WTC11 (cell line): ENCODE measurements at places on chromosomes 6 and 20.

DNA sequence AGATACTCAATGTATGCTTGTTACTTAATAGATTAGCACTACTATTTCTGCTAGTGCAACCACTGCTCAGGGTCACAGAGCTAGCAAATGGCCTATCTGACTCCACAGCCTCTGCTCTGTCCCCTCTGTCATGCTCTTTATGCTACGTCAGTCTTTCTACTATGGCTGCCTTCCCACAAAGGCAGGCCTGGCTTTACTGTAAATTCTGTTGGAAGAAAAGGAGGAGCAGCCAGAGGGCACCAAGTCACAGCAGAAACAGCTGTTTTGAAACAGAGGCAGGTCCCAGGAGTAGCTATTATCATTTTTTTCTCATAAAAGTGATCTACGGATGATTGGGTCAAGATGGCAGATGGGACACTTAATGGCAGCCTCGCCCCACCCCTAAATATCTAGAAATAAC lies 10.0 kb upstream of the ELMO2 start:
- no peak for DNase-seq

DNA sequence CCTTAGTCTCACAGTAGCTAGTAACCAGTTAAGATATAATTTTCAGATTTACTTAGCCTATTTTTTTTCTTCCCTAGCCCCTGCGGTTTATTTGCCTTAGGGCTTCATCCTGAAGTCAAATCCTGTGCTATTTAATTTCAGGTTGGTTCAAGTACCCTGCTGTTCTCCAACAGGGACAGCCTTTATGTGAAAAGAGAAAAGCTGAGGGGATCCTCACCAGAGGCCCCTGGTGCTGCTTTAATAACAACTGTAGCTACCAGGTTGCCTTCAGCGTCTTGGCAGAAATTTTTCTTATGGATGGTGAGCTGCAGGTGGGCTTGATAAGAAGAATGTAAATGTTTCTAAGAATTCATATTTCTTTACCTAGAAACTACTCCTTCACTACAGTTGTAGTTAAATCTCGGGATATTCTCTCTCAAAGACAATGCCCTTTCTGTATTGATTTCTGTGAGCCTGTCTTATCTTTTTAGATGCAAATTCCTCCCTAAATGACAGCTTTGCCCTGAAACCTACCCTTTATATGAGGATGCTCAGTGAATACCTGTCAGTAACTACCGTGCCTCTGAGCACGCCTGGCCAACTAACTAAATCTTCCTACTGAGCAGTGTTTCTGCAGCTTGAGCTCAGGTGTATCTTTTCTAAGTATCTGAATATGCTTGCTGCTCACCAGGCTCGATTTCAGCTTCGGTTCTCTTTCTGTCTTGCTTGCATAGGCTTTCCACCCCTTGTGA lies 320.5 kb downstream of the MMUT start:
- no peak for DNase-seq

GRCh38 chr20:61311656-61312387 lies 59.8 kb downstream of the CDH4 start:
- DNase-seq, result no peak

DNA sequence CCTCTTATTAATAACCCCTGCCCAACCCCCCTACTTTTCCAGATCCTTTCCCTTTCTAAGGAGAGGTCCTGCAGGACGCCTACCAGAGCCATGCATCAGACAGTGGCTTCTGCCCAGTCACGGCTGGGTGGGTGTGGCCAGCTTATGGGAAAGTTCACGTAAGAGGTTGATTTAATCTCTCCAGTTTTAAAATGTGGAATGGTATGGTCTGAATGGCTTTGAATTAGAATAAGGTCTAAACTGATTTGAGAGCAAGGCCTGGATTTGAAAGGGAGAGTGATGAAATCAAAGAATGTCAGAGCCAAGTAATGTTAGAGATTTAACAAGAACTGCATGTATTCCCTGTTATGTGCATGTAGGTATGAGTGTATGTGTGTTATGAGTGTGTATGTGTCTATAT lies 275.7 kb downstream of the PAX1 start:
- DNase-seq, result no peak

- no peak for DNase-seq
Observed at GRCh38 chr6:102149191-102149590, 755.7 kb downstream of the GRIK2 start.

- no peak for DNase-seq
Observed at GRCh38 chr6:129749749-129750120, 39.8 kb upstream of the ARHGAP18 start.
